Activated CD4-positive, alpha-beta T cell treated with anti-CD3 and anti-CD28 coated beads, Interleukin-2, amount 50 U/mL, for 24 hours (primary cell): ENCODE measurements at places on chromosomes 7 and 10.
A peak's percentile ranks its signal among the peaks of the same experiment; 100 is the strongest.

- DNase-seq: no peak
These were observed 141.3 kb upstream of the KLF14 start for GRCh38 chr7:130875265-130875741.

GRCh38 chr7:1492640-1493039, 11.5 kb downstream of the INTS1 start:
- no peak for DNase-seq

DNA sequence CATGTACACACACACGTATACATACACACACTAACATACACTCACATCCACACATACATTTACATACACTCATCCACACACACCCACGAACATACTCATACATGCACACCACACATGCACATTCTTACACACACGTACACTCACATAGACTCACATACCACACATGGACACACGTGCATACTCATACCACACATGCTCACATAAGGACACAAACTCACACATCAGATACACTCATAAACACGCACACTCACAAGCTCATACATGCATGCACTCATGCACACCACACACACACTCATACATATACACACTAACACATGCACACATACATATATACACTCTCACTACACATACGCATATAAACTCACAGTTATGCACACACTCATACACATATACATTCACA, 1.2 kb upstream of the CALN1 start:
- no peak for DNase-seq

DNA sequence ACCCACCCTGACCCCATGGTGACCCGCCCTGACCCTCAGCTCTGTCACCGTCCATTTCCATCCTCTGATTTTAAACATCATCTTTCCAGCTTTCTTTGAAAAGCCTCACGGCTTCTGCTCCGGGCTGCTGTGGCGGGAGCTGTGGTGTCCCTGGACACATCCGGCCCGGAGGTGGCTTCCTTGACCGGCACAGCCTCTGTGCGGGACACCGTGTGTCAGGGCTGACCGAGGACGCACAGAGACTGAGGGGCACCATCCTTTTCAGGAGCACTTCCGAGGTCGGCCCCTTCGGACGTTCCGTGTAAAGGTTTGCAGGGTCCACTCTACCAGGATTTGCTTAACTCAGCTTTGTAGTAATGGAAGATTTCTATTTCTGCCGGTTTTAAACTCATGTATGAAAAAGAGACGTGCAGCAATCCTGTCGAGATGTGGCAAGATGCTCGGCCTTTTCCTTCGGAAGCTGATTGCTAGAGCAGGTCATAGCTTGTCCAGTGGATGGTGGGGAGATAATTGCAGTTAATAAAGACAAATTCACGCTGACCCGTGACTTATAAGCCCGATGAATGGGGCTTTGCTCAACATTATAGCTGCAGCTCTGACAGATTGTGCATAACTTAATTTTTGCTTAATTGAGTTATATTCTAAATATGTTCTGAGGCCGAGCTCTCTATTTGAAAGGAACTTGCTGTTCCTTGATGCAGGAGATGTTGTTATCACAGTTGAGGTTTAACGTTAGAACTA, 54.4 kb upstream of the CFAP46 start:
- no peak for DNase-seq

GRCh38 chr7:868189-868486, 8.2 kb upstream of the GET4 start:
- no peak for DNase-seq

- no peak for DNase-seq
These were observed 50.7 kb downstream of the PDGFA start for GRCh38 chr7:468681-469562.

- DNase-seq: no peak
These were observed 176.0 kb upstream of the AKR1E2 start for GRCh38 chr10:4649886-4650508.

DNA sequence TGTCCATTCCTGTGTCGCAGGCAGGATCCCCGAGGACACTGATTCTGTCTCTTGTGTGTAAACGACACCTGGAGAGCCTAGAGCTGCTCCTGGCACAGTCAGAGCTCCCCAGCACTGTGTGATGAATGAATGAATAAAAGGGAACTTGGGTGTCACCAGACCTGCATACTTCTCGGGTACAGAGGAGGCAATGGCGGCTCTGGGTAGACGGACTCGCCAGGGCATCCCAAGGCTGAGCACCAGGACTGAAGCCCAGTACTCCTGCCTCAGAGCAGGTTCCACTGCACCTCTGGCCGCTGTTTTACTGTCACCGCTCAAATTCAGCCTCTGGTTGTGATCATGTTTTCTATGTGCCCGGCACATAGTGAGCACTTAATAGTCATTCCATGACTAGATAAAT, 255.8 kb downstream of the GLRX3 start:
- DNase-seq: no peak

DNA sequence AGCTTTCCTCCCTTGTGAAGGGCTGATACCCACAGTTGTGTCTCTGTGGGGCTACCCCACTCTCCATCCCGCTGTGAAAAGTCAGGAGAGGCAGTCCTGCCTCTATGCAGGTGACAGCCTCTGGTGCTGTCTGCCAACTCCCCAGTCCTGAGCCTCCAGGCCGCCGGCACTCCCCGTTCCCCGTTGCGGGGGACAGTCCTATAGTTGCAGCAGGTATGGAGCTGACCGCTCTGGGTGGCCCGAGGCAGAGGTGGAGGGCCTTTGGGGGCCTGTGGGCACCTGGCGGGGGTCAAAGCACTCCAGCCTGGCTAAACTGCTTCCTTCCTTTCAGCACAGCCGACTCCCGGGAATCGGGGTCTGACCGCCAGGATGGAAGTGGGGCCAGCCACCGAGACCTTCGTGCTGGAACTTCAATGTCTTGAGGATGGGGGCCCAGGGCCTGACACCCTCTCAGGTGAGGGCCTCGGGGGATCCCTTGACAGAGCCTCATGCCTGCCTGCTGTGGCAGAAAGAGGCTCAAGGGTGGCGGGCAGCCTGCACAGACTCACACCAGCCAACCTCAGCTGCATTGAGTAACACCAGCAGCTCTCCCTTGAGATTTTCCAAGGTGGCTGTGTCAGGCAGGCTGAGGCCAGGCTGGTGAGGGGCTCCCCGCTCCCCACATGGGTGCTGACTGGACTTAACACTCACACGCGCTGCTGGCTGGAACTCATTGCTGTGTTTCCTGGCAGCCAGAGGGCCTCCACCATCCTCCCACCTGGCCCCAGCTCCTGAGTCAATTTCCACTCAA, 1.6 kb downstream of the ZNF853 start:
- no peak for DNase-seq

- no peak for DNase-seq
These were observed 106.0 kb downstream of the GRID1 start for GRCh38 chr10:86260564-86260963.

GRCh38 chr10:21314906-21315644, 210.4 kb downstream of the SKIDA1 start:
- DNase-seq: no peak

DNA sequence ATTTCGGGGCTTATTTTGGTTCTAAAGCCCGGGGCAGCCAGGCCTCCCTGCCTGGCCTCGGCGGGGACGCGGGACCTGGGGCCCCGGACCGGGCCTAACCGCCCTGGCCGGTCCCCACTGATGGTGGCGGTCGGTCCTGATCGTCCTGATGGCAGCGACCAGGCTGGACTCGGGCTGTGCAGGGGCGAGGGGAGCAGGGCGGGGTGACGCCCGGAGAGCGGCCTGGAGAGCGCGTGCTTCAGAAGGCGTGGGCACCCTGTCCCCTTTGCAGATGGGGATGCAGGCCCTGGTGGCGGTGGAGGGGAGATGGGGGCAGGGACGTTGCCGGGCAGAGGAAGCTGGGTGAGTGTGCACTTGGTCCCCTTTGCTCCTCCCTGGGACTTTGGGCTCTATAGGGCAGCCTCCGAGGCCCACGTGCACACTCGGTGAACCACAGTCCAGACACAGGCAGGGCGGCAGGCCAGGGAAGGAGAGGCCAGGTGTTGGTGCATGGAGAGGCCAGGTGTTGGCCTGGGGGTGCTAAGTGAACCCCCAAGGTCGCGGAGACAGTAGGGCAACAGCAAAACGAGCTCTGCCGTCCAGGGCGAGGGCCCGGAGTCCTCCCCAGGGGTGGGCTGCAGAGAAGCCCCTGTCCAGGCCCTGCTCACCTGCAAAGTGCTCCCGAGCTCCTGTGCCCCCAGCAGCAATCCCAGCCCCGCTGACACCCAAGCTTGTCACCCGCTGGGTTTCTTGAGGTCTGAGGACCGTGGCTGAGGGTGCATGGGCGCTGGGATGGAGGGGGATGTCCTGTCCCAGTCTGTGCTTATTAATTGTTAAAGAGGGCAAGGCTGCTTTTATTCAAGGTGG, 42.4 kb upstream of the FAM20C start:
- DNase-seq: peak; percentile 24

- DNase-seq: no peak
These were observed 27.9 kb downstream of the CDH23 start for GRCh38 chr10:71424496-71425194.

DNA sequence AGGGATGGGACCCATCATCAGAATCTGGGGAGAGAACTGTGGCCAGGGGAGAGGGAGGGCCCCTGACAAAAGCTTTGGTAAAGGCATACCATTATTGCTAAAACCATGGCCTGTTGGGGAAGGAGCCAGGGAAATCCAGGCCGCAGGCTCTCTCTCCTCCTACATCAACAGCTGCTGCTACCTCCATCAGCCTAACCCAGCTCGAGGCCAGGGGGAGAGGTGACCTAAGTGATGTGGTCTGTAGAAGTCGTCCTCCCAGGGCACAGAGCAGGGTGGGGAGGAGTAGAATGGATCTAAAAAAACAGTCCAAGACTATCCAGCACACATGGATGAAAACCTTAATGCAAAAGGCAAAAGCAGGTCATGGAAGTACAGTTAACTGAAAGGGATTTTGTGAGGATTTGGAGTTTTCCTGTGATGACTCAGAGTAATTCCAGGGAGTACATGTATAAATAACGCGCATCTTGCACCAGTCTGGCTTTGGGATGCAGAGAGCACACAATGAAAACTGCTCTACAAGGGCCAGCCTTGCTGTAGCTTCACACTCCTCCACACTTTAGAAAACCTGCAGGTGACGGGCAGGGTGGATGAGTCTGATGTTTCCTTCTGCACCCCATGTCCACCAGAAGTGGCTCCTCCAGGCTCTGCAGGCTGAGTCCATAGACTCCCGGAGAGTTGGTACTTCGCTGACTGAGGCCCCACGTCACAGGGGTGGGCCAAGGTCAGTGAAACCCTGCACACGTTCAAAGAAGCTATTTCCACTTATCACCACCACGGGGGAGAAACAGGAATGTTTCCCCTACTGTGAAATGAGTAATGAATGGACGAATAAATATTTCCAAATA, 38.5 kb upstream of the MSMB start:
- DNase-seq: no peak

- DNase-seq: no peak
These were observed 285.7 kb downstream of the ZEB1 start for GRCh38 chr10:31604646-31605170.

GRCh38 chr10:102948786-102949185, 30.7 kb downstream of the CNNM2 start:
- DNase-seq: no peak

- no peak for DNase-seq
These were observed 1064.1 kb upstream of the GHITM start for GRCh38 chr10:83075016-83075814.

GRCh38 chr10:24310104-24310503, 101.2 kb downstream of the KIAA1217 start:
- DNase-seq: no peak

DNA sequence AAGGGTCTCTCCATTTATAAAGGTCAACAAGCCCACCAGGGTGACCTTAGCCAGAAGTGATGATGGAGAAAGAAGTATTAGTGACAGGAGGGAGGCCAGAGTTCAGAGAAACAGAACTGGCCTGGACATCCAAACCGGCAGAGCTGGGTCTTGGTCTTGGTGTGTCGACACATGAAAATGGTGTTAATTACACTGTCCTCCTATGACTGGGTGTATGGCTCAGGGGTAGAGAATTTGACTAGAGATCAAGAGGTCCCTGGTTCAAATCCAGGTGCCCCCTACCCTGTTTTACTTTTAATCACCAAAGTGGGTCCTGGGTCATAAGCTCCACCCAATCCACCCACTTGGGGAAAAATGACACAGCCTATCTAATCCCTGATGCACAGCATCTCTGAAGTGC, 110.6 kb upstream of the ZNF746 start:
- no peak for DNase-seq

DNA sequence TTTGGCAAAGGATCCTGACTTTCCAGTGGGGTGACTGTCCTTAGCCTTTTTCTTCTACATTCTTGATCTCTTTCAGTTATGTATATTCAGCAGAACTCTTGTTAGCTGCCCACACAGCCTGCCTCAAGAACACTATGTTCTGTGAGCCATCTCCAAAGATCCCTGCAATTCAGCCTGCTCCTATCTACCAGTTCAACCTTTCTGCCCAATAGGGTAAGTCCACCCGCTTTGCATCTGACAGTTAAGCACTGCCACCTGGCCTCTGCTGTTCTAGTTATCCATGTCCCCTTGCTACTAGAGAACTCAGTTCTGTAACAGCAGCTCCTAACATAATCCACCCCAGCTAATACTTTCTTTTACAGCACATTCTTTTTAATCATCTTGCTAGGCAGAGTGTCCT, 13.5 kb downstream of the OR9A2 start:
- DNase-seq: no peak

DNA sequence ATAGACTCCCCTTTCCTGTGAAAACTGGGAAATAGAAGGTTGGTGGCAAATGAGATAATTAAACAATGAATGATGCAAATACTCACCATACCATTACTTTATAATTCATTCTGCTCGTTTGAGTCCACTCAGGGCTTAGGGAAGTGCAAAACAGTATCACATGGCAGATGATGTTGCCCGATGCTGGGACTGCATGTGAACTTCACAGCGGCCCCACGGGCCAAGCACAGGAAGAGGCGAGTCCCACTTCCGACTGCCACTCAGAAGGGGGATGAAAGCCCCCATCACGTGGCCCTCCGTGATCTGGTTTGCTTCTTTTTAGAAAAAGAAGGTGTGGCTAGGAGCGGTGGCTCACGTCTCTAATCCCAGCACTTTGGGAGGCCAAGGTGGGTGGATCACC, 71.5 kb downstream of the PRPF18 start:
- DNase-seq: no peak

GRCh38 chr10:33190406-33190805, 144.1 kb downstream of the NRP1 start:
- no peak for DNase-seq

DNA sequence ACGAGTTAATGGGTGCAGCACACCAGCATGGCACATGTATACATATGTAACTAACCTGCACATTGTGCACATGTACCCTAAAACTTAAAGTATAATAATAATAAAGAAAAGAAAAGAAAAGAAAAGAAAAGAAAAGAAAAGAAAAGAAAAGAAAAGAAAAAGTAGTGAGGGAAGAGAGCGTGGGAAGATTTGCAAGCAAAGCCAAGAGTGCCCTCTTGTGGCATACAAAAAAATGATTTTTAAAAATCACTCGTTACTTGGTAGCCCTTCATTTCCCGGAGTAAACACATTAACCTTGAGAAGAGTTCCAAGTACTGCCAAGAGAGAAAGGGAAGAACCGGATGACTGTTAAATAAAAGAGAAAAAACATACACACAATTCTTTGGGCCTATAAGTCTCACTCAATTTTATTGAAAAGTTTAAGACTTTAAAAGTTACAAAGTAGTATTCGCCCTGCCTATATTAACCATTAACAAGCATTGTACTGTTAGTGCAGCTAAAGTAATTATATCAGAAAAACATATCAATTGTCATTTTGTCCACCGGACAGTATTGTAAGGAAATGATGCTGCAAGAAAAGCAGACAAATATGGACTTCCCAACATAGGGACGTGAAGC, 6.2 kb upstream of the CH25H start:
- no peak for DNase-seq

- no peak for DNase-seq
These were observed 73.1 kb downstream of the MKLN1 start for GRCh38 chr7:131400681-131401176.

GRCh38 chr10:5937016-5937415, 40.3 kb downstream of the IL15RA start:
- no peak for DNase-seq
